Choroid plexus epithelial cell (primary cell): ENCODE measurements at places on chromosomes 7 and 10.

DNA sequence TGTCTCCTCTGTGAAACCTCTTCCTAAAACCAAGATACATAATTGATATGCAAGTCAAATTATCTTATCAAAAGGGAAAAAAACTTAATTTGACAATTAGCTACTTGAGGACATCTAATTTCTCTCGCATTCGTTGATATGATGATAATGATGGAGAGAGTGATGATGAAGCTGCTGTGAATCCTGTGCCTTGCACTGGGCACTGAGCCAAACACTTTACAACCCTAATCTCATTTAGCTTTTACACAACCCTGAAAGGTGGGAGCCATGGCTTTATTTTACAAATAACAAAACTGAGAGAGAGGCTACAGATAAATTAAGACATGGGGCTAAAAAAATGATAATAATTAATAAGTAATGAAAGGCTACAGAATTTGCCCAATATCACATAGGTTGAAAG, 176.0 kb downstream of the NOC3L start:
- DNase-seq = no peak

DNA sequence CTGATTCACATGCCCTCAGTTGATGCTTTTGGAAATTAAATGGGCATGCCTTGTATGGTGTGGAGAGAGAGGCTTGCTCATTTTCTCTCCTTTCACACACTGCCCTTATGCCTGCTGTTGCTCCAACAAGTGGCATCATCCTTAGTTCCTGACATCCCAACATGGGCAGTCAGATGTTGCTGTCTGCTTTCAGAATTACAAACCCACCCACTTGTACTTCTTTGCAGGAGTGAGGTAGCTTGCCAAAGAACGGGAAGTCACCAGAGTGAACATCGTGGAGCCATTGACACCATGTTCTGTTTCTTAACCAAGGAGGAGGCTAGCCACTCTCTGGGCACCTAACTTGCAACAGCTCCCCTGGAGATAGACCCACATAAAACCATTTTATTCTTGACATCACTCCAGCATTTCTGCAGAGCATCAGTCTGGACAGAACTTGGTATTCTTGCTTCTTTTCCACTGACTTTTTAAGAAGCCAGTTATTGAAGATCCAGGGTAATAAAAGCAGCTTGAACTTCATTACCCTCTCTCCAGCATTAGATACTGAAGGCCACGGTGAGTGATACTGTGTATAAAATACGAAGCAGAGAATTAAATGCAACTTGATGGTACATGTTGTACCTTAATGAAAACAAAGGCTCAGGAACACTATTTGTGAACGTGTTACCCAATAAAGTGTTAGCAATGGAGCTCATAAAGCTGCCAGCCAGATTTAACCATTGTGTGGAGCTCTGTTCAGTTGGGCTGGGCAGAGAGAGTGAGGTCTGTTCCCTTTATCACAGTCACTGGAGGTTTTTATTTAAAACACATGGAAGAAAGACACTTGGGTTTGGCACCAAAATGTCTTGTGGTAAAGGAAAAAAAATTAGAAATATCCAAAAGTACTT, 195.8 kb upstream of the HABP2 start:
- no peak for DNase-seq

DNA sequence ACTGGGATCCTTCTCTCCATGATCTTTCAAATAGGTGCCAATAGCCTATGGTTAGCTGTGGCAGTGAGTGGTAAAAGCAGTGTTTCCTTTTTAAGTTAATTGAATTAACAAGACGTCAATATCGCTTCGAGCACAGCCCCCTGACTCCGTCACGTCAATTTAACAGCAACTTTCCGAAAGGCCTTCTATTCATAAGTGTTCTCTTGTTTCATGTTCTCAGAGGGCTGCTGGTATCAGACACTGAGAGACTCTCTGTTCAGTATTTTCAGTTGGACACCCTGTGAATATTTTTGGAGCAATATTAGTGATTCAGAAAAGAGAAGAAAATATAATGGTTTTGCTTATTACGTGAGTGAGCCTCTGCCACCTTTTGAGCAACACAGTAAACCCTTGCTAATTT, 174.2 kb upstream of the INSYN2A start:
- DNase-seq = no peak

GRCh38 chr7:3218411-3219225, 82.4 kb upstream of the SDK1 start:
- peak; percentile 13 for DNase-seq

- DNase-seq = no peak
Measured at GRCh38 chr10:11401264-11402235, 209.9 kb downstream of the USP6NL start.

- peak; percentile 88 for DNase-seq
Measured at GRCh38 chr10:100878291-100878910, 34.4 kb upstream of the SLF2 start.

- DNase-seq = no peak
Measured at GRCh38 chr7:96899108-96899507, 106.2 kb upstream of the DLX6 start.

GRCh38 chr7:4807598-4808016, 32.2 kb downstream of the AP5Z1 start:
- no peak for DNase-seq

DNA sequence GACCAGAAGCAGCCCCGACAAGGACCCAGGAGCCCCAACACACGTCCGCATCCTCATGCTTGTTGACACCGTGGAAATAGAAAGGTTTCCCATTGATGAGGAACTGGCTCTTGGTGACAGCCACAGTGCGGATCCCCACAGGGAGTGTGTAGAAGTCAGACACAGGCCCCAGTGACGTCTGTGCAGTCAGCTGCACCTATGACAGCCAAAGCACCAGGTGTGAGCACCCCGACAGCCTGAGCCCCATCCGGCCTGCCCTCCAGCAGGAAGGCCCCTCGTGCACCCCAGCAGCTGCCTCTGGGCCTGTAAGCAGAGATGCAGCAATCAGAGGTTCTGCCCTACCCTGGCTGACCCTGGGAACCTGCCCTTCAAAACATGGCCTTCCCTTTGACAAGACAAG, 7.1 kb downstream of the GUSB start:
- DNase-seq = no peak

DNA sequence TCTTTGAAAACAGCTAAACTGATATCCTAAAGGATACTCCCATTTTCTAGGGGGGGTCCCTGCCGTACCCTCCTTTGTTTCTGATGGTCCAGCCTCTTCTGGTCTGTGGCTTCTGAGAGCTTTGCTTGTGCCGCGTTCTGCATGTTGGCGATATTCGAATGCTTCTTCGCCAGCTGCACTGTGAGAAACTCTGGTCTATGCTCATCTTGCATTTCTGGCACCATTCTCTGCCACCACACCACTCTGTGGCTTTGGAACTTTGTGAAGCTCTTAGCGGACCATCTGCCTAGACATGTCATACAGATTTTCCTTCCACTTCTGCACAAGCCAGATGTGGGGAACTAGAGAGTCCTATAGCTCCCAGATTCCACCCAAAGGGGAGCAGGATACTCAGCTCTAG, 197.2 kb downstream of the REEP3 start:
- no peak for DNase-seq

GRCh38 chr7:70347463-70348254, 749.4 kb downstream of the AUTS2 start:
- DNase-seq = no peak

- peak; percentile 37 for DNase-seq
Measured at GRCh38 chr10:116765648-116766081, 23.3 kb upstream of the HSPA12A start.

- no peak for DNase-seq
Measured at GRCh38 chr7:4195660-4196059, 486.4 kb upstream of the FOXK1 start.

DNA sequence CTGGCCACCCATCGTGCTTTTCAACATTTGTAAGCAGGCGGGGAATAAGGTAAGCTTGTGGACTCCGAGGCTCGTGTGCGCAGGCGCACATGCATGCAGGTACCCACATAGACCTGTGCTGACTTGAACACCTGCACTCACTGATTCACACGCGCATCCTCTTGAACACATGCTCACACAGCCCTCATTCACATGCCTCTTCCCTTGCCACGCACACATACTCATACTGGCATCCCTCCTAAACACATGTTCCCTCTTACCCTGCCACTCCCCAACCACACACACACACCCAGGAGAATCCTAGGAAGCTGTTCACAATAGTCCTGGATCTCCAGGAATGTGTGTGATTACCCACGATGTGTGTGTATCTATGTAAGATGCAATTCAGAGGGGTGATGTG, 44.1 kb upstream of the LBX1 start:
- no peak for DNase-seq

GRCh38 chr7:81029511-81029910, 110.7 kb upstream of the SEMA3C start:
- no peak for DNase-seq

DNA sequence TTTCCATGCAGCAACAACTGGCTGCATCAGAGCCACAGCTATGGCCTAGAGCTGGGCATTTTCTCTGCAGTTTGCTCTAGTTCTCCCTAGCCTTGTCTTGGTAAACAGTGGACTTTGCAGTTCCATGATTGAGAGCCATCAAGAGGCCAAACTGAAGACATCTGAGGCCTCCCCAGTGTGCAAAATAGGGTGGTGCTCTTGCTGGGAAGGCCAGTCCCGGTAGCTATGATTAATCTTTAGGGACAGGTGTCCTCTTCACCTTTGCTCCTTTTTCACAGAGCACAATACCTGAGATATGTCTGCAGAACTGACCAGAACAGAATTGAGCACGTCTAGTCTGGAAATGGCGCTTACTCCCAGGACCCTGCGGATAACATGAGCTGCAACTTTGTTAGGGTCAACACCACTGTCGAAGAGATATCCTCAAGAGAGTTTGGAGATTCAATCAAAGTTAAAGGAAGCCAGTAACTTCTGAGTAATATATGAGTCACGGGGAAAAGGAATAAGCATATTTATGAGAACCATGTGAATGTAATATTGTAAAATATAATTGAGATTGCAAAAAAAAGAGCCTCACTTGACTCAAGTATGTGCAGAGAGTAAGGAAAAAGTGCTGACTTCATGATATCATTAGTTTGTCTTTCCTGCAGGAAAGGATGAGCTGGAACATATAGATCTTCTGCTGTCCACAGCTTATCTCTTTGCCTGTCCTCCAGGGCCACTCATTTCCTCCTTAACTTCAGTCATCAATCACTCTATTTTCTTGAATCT, 76.7 kb downstream of the ANK3 start:
- peak; percentile 59 for DNase-seq

GRCh38 chr7:40833888-40834234, 699.1 kb downstream of the SUGCT start:
- peak; percentile 68 for DNase-seq

GRCh38 chr10:106938513-106938912, 226.0 kb downstream of the SORCS1 start:
- DNase-seq = no peak
